Right ventricle myocardium inferior (tissue), 1 donor: ENCODE measurements at places on chromosomes 5 and 9. TPM values are rescaled to one million over a fixed set of nuclear protein-coding genes. Genes with fewer than 3 reads are reported as not detected.

PAIP2 gene
- 144 TPM for total RNA-seq

- DNase-seq: no peak
Measured at GRCh38 chr9:128276574-128277270, 646 bp downstream of the SWI5 start.

GRCh38 chr5:132684491-132684890, 10.7 kb downstream of the IL4 start:
- DNase-seq: no peak

DNA sequence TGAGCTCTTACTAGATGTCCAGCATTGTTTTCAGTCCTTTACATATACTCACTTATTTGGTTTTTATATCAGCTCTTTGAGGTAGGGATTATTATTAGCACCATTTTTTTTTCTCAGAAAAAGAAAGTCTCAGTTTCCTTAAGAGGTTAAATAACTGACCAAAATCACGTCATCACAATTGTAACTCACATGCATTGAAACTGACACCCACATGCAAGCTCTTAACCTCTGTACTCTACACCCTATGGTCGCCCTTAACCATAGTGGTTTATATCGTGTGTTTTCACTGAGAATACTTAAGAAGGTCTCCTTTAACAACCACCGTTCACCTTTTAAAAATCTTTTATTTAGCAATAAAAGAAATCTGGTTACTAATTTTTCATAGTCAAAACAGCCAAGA, 61.0 kb downstream of the PRDM6 start:
- DNase-seq: no peak

DNA sequence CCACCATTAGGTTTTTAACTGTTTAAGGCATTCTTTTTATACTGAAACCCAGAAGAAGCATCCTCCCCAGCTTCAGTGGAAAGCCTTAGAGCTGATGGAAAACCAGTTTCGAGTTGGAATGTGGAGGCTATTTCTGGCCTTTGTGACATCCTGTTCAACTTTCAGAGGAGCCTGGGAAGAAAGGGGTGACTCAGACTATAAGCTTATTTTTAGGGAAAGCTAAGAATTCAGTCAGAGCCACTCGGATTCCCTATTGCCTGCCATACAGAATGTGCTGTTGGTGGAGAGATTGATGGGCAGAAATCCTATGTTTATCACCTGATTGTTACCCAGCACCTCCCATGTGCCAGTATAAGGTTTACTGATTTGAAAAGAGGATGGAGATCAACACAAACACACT, 19.8 kb downstream of the PALM2AKAP2 start:
- no peak for DNase-seq
